ENCODE measurements at places on chromosomes 1 and 21. TPM values are rescaled to one million over a fixed set of nuclear protein-coding genes. Genes with fewer than 3 reads are reported as not detected.

SASS6 gene
- 3.9 TPM for total RNA-seq

PRKAA2 gene
- 81.1 TPM for total RNA-seq

S100A8 gene
- 87.6 TPM for total RNA-seq

TNFRSF8 gene
- not detected for total RNA-seq

SLC1A7 gene
- total RNA-seq = not detected

MPL gene
- total RNA-seq = not detected

RABIF gene
- 2.4 TPM for total RNA-seq

DISP1 gene
- total RNA-seq = 9.5 TPM

NR1I3 gene
- total RNA-seq = not detected

FAM43B gene
- not detected for total RNA-seq

MAN1C1 gene
- total RNA-seq = 8.7 TPM

PLPP3 gene
- total RNA-seq = 191 TPM

LRRC3 gene
- total RNA-seq = 2.4 TPM

TFF3 gene
- total RNA-seq = 30.9 TPM
